ENCODE measurements at places on chromosomes 2 and 18.

- no peak for DNase-seq
Measured at GRCh38 chr18:60935041-60935910, 398.0 kb upstream of the CDH20 start.

GRCh38 chr2:3413697-3414096 lies 34.2 kb downstream of the TRAPPC12 start:
- DNase-seq = no peak

DNA sequence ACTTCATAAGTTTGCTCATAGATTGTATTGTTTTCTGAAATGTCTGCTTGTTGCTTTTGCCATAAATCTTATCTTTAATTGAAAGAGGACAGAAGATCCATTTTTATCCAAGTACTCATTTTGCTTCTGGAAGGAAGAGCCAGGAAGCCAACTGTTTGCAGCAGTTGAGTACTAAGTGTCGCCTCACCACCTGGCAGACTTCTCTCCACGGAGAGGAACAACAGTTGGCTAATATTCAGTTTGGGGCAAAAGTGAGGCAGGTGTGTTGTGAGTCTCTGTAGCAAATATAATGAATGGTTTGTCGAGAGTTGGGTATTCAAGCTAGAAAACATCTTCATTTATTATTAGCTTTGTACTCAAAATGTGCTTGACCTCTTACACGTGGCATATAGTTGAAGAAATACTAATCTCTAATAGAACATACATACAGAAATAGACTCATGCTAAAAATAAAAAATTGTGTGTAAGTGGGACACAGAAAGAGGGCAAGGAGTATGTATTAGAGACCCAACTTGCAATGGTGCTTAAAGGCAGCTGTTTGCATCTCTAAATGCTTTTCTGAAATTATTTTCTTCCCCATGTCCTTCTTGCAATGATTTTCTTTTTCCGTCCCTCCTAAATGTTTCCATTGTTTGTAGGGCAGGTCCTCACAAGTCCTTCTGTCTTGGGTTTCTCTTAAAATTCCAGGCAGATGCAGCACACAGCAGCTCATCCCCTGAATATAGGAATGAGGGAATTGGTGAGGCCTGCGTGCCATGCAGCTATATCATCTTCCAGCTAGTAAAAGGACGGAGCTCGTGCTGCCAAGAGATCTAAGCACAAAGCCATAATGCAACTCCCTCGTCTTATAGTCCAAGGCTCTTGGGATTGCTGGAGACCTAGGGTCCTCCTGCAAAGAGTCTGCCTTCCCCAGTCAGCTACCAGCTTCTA lies 44.8 kb upstream of the MAP3K20 start:
- DNase-seq = no peak

DNA sequence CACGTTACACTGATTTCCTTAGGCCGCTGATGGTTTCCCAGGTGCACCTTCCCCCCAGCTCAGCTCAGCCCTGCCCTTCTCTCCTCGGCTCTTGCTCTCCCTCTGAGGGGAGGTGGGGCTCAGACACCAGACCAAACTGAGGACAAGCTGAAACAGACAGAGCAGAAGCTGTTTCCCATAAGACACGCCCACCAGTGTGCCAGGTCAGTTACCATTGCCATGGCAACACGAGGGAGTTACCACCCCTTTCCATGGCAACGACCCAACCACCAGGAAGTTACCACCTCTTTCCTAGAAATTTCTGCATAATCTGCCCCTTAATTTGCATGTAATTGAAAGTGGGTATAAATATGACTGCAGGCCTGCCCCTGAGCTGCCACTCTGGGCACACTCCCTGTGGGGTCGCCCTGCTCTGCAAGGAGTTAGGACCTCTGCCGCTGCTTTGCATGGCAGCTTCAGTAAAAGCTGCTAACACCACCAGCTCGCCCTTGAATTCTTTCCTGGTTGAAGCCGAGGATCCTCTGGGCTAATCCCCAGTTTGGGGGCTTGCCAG lies 120.9 kb upstream of the SMIM21 start:
- no peak for DNase-seq

DNA sequence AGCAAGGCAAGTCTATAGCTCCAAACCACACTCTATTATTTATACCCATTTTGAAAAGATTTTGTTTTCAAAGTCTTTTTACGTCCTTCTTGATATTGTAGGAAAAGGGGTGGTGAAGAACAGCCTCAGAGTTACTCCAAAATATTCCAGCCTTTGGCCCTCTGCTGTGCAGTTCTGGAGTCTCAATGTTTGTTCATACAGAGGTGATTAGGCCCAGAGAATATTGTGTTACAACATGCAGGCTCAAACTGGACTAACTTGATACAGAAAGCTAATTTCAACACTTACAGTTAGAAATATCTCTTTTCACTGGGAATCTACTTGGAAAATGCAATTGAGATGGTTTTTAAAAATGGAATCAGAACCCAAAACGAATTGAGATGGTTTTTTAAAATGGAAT lies 40.4 kb upstream of the SLC25A52 start:
- no peak for DNase-seq

- DNase-seq = peak; percentile 72
Measured at GRCh38 chr2:201363857-201364560, 6.9 kb upstream of the FLACC1 start.

GRCh38 chr2:38336621-38337020 lies 40.5 kb downstream of the ATL2 start:
- no peak for DNase-seq

GRCh38 chr2:120240901-120241429 lies 11.7 kb upstream of the RALB start:
- no peak for DNase-seq

DNA sequence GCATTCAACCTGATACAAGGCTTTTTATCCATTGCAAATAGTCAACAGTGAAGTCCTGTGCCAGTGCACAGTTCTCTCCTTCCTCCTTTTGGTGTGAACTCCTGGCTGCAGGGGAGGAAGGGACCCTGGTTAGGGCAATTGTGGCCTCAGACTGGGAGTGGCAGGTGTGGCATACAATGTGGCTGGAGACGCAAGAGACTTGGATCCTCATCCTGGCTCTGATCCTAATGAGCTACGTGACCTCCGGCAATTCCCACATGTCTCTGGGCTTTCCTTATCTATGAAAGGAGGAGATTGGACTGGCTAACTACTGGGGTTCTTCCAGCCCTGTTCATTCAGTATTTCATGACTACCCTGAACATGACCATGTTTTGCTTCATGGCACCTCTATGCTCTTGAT lies 10.5 kb upstream of the IL1A start:
- no peak for DNase-seq

DNA sequence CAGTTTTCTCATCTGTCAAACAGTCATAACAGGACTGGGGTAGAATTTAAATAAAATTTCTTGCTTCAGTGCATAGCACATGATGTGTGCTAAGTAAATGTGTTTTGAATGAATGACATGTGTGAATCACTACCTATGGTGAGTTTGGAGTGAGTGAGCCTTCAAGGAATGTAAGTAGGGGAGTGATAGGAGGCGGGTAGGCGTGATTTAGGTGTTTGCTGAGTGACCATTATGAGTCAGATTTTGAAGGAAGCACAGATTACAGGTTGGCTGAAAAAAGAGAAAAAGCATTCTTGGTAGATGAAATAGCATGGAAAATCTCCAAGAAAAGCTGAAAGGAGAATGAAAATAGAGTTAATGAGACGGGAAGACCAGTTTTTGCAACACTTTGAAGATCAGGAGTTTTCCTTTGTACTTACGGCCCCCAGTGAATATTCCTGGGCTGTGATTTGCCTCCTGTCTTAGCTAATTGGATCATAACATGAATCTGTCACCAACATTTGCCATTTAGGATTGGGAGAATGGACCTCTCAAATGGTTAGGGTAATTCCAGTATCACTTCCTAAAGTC lies 136.9 kb upstream of the GATA6 start:
- DNase-seq = peak; percentile 96

DNA sequence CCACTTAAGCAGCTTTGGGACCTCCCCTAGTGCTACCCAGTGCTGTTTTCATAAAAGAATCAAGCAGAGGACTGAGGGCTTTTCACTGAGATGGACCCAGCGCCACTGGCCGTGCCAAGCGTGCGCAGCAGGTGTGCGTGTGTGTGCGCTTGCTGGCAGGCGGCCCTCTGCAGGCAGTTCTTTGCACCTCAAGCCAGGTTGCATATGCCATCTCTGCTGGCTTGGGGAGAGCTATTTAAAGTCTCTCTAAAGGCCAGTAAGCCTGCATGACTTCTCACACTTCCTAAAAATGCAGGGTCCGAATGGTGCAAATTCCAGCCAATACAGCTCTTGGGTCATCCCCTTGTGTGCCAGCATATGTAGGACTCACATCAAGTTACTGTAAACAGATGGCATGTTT lies 255.5 kb downstream of the RNF152 start:
- DNase-seq = no peak

GRCh38 chr2:234487356-234487755 lies 9.5 kb downstream of the ARL4C start:
- no peak for DNase-seq

GRCh38 chr2:149622343-149622742 lies 34.8 kb upstream of the MMADHC start:
- DNase-seq = no peak

DNA sequence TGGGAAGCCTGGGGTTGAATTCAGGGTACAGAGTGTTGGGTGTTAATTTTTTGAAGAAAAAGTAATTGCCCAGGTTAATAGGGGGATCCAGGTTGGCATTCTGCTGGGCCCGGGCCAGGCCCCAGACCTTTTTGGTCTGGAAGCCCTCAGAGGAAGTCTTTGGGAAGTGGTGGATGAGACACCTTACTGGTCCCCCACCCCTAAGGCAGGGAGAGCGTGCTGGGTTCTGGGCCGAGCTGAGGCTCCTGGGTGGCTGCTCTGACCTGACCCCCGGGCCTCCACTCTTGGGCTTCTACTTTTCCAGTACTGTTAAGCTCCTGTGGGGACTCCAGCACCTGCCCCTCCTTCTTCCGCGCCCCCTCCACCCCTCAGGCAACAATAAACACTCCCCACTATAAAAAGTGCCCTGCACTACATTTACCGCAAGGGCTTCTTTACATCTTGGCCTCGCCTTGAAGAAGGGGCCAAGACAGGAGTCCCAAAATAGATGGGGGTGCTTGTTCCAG lies 753 bp upstream of the HOXD3 start:
- DNase-seq = no peak

GRCh38 chr18:2380101-2380500 lies 191.2 kb downstream of the METTL4 start:
- DNase-seq = no peak
